ENCODE measurements at places on chromosomes 5 and 9. TPM values are rescaled to one million over a fixed set of nuclear protein-coding genes. Genes with fewer than 3 reads are reported as not detected.

Gene TMEM141
- 30.1 TPM for total RNA-seq

Gene BSPRY
- total RNA-seq: 25.9 TPM

Gene RGP1
- total RNA-seq: 18.9 TPM

Gene SHOC1
- total RNA-seq: not detected

Gene PCDHA8
- not detected for total RNA-seq

Gene INSL4
- not detected for total RNA-seq

Gene IFNA13
- not detected for total RNA-seq

Gene RALGPS1
- total RNA-seq: 3.4 TPM

Gene PKD2L2
- total RNA-seq: 0.30 TPM

Gene SLC25A2
- not detected for total RNA-seq

Gene ENTPD8
- total RNA-seq: not detected

Gene ANKRD33B
- 12.2 TPM for total RNA-seq

Gene NAA35
- total RNA-seq: 32.2 TPM

Gene TMEM215
- not detected for total RNA-seq

Gene HDHD3
- total RNA-seq: 15.2 TPM

- ATAC-seq: no peak
Observed at GRCh38 chr5:25646421-25647341, 1001.9 kb upstream of the CDH10 start.

- ATAC-seq: no peak
Observed at GRCh38 chr9:4048441-4048840, 251.4 kb downstream of the GLIS3 start.

DNA sequence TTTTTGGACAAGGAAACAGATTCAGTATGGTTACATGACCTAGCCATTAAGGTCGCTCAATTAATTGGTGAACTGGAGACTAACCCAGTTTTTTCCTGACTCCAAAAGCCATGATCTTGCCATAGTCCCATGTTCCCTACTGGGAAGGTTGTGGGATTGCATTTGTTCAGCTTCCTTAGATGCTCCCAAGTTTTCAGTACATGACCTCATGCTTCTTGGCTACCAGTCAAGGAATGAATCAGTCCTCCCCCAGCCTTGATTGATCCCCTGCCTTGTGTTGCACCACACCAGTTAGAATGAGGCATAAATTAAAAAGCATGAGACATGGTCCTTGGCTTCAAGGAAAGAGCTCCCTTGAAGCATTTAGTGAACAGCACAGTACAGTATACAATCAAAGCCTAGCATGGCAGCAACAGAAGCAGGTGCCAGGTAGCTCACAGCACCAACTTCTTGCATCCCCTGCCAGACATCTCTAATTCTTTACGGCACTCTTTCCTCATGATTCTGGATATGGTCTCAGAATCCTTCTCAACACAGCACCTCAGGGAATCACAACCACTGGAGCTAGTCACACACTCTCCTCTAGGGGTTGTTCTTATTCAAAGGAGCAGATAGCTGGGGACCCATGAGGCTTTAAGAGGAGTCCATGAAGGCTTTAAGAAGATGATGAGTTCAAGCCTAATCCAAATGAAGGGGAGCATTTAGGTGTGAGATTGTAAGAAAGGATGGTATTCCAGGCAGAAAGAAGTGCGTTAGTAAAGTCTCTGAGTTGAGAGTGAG lies 295.5 kb upstream of the CLINT1 start:
- no peak for ATAC-seq

DNA sequence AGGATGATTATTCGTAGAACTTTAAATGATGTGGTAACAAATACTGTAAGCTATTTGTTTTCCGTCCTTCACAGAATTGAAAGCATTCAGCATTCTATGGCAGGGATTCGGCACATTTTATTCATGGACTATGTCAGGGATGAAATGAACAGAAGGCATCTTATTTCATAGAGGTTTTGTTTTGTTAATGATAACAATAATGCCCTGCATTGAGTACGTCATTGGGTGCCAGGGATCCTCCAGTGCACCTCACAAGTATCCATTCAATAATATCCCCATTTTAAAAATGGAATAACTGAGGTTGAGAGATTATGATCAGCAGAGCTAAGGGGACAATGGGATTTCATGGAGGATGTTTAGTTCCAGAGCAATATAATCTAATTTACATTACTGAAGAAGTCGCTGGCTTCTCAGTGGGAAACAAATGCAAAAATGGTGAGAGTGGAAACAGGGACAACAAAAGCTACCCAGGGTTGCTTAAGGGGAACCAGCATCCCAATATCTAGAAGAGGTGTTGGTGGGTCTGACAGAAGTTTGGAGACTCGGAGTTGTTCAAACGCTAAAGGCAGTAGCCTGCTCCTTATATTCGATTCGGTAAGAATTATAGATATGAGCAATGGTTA lies 985.7 kb upstream of the WWC1 start:
- ATAC-seq: no peak

DNA sequence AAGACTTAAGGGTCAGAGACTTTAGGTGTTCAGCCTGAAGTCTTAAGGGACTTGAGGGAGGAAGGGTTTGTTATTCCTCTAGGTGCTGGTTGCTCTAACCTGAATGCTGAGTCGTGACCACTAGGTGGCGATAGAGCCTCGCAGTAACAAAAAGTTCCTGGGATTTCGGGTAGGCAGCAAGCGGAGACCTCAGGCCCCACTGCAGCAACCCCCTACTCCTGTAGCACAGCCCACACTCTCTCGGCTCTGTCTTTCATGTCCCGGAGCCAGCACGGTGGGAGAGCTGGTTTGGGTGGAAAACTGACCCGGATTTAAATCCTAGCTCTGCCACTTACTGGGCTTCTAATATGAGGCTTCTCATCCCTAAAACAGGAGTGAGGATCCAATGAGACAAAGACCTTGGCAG lies 100.3 kb upstream of the PANK3 start:
- peak; percentile 35 for ATAC-seq

DNA sequence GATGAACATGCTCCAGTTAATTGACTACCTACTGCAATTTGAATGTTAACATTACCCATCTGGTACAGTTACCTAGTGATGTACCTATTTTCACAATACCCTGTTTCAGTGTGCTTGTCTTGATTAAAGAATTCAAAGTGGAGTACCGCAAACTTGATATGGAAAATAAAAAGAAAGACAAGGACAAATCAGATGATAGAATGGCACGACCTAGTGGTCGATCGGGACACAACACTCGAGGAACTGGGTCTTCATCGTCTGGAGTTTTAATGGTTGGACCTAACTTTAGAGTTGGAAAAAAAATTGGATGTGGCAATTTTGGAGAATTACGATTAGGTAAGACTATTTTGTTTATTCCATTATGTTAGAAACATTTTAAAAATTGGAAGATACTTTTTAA lies 33.5 kb downstream of the CSNK1G3 start:
- no peak for ATAC-seq

DNA sequence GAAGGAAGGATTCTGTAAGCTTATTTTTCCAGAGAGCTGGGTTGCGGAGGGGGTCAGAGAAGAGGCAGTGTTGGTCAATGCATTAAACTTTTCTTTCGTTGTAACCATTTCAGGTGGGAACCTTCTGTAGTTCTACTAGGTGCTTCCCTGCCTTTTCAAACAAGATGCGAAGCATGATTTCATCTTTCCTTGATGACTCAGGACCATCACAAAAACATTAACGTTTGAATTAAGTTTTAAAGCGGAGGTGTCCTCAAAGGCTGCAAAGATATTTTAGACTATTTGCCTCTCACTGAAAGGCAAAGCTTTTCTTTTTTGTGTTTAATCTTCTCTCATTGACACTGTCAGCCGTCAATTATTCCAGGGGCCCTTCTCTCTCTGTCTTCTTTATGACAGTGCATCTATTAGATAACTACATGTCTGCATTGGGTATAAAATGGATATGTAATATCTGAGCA lies 26.3 kb upstream of the FAT2 start:
- ATAC-seq: no peak

- ATAC-seq: no peak
Observed at GRCh38 chr5:150469718-150470469, 20.4 kb upstream of the RPS14 start.

DNA sequence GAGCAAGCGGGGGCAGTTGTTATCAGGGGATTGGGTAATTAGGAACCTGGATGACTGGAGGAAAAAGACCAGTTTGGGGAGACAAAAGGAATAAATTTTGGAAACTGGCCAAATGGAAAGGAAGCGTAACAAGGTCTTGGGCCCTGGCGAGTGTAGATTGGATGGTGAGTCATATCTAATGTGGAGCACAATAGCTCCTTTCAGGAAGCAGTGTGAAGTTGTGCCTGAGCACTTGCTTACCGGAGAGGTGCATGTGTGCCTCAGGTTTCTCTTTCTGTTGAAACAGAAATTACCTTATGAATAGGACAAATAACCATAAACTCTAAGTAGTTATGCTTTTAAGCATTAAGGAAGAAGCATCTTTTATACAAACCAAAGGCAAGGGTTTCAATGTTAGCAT lies 176.4 kb downstream of the KIF4B start:
- no peak for ATAC-seq

DNA sequence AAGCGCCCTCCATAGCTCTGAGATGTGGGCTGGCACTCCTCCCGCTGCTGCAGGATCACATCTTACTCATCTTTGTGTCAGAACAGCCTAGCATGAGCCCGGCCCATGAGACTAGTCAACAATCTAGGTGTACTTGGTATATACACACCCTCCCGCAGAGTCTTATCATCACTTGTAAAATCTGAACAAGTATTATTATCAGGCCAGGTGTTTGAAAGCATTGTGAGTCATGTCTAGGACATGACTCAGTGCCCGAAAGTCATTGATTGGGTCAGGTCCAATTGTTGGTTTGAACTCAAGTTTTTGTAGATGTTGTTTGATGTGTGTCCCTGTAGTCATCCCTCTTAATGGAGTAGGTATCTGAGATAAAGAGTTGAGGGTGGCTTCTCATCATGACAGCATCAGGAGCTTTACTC lies 108.7 kb downstream of the CFAP90 start:
- peak; percentile 47 for ATAC-seq

DNA sequence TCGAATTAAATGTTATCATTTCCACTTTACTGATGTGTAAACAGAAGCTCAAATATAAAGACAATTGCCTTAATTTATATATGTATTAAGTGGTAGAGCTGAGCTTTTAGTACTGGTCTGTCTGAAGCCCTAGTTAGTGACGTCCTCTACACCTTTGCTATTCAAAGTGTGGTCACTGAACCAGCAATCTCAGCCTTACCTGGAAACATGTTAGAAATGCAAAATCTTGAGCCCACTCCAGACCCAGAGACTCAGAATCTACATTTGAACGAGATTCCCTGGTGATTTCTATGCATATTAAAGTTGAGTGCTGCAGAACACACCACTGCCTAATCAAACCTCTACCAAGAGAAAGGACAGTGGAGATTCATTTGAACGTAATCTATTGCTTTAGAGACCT lies 88.3 kb upstream of the MPDZ start:
- ATAC-seq: no peak

- no peak for ATAC-seq
Observed at GRCh38 chr9:131114084-131114535, 11.3 kb upstream of the NUP214 start.

GRCh38 chr5:3862906-3863305 lies 267.3 kb downstream of the IRX1 start:
- ATAC-seq: no peak

- ATAC-seq: peak; percentile 21
Observed at GRCh38 chr5:17217493-17218352, at the start of gene BASP1. Gene BASP1 (plus strand): TSS chr5:17217631. CDS start chr5:17275217, 57,586 bp downstream.

DNA sequence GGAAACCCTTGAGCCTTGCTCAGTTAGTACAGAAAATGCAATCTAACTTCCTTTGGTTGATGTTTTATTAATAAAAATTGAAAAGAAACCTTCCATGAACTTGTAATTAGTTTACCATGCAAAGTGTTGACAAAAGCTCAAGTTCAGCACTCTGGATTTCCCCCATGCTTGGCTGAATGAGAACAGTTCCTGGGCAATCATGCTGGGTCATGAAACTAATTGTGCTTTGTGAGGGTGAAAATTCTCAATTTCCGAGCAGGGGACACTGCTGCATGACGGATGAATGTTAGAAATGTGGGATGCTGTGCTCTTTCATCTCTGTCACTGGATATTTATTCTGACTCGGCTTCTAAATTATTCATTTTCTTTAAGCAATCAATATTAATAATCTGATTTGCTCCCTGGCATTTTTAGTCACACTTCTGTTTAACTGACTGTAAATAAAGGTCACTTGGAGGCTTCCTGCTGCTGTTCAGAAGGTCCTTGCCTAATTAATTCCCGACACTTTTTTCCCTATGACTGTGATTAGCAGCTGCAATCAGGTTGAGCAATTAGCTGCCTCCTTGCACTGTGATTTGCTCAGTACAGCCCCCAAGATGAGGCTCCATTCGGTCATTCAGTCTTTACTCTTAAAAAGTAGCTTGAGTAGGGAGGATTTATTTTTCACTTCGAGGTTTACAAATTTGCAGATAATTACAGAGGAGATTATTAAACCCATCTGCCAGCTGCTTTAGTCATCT lies 678.1 kb upstream of the ZNF608 start:
- ATAC-seq: no peak

DNA sequence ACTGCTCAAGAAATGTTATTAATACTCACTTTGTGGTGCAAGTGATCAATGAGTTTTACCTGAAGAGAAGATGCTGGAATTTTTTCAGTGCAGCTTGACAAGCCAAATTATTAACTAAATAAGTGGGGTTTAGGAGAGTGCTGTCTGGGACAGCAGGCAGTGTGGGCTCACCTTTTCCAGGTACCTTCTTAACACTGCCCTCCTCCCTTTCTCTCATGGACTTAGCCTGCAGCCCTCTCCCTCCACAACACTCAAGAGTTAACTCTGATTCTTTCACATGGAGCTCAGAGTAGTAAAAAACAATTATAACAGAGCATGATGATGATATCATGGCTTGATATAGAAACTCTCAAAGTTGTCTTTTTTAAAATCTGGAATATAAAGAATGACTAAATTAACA lies 404.8 kb upstream of the SLC30A5 start:
- peak; percentile 32 for ATAC-seq

GRCh38 chr5:159419576-159419975 lies 89.3 kb upstream of the IL12B start:
- ATAC-seq: no peak

- ATAC-seq: no peak
Observed at GRCh38 chr9:23658376-23659258, 167.4 kb downstream of the ELAVL2 start.

DNA sequence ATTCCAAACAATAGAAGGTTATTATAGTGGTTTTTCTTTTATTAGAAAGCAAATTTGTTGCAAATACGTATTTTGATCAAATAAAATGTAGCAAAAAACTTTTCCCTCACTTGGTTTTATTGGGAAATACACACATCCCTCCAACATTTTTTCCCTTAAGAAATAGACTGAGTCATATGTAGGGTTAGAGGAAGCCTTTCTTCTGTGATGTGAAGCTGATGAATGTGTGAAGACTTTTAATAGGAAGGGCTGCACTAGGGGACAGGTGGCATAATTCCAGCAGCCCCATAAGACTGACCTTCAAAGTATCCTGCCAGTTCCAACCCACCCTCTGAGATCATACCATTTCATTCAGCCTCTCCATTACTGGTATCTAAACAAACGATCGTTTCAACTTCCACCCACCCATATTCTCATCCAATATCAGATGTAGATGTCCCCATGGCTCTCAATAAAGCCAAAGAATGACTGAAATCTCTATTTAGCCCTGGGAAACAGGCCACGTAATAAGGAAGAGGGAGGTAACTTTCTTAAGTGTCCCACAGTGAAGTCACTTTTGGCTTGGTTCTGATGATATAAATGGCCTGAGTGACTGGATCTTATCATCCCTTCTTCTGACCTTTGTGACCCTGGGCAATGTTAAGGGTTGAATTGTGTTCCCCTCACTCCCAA lies 64.7 kb upstream of the LPAR1 start:
- no peak for ATAC-seq
